Activated CD8-positive, alpha-beta memory T cell treated with anti-CD3 and anti-CD28 coated beads, Interleukin-2, amount 10 ng/mL, durations not matched to agents 7 days and 5 days (primary cell): ENCODE measurements at places on chromosomes 12 and 14.

DNA sequence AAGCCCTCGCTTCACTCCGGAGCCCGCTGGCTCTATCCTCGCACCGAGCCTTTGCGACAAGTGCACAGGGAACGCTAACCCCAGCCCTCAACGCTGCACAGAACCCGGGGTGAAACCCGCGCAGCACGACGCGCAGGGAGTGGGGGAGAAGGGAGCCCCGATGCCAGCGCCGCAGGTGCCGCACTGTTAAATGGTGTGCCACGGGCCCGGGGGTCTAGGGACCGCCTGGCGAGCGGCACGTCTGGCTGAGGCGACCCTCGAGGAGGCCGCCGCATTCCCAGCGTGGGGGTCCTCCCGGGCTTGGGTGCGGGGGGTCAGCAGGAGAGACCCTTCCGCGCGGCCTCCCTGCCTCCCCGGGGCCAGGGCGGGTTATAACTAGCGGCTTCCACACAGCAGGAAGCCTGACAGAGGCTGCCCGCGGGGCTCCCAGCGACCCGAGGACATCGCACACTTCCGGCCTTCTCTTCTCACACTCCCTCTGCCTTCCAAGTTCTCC is 23.8 kb upstream of the LRTM2 start:
- peak overlapping the region; percentile 87 for H3K27ac ChIP-seq
- no peaks in the 10 kb centered on the region for H3K27me3 ChIP-seq
- no peaks in the 10 kb centered on the region for H3K36me3 ChIP-seq

- no peaks in the 10 kb centered on the region for H3K27me3 ChIP-seq
- H3K4me1 ChIP-seq = no peaks in the 10 kb centered on the region
- H3K27ac ChIP-seq = no peak overlapping the region
- no peak overlapping the region for H3K4me3 ChIP-seq
- H3K36me3 ChIP-seq = peaks cover 22% of the 10 kb centered on the region
These were observed 26.2 kb downstream of the RFLNA start for GRCh38 chr12:124321040-124321481.

- H3K4me3 ChIP-seq = no peak overlapping the region
- DNase-seq = no peak
- H3K36me3 ChIP-seq = peaks cover 53% of the 10 kb centered on the region
- no peaks in the 10 kb centered on the region for H3K27me3 ChIP-seq
- H3K27ac ChIP-seq = no peak overlapping the region
These were observed 34.0 kb downstream of the ERO1A start for GRCh38 chr14:52661314-52661713.

GRCh38 chr12:64385019-64385418 is 5.5 kb downstream of the C12orf56 start:
- H3K4me1 ChIP-seq = peaks cover 11% of the 10 kb centered on the region
- no peak overlapping the region for H3K27ac ChIP-seq
- no peak overlapping the region for H3K4me3 ChIP-seq
- no peaks in the 10 kb centered on the region for H3K36me3 ChIP-seq

GRCh38 chr14:94934276-94934810 is 164.4 kb upstream of the GSC start:
- H3K36me3 ChIP-seq = no peaks in the 10 kb centered on the region
- H3K4me1 ChIP-seq = peaks cover 2% of the 10 kb centered on the region
- no peak overlapping the region for H3K27ac ChIP-seq
- H3K4me3 ChIP-seq = no peak overlapping the region

DNA sequence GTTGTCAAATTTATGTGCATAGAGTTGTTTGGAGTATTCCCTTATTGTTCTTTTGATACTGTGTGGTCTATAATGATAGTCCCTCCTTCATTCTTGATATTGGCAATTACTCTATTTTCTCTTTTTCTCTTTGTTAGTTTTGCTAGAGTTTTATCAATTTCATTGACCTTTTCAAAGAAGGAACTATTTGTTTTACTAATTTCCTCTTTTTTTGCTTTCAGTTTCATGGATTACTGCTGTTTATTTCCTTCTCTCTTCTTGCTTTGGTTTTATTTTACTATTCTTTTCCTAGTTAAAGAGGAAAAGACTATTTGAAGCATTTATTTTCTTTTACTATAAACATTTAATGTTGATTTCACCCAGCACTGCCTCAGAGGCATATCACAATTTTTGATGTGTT is 250.9 kb upstream of the PELI2 start:
- peaks cover 2% of the 10 kb centered on the region for H3K36me3 ChIP-seq
- H3K27me3 ChIP-seq = peaks cover 23% of the 10 kb centered on the region
- H3K27ac ChIP-seq = no peak overlapping the region
- no peak overlapping the region for H3K4me3 ChIP-seq
- peaks cover 3% of the 10 kb centered on the region for H3K4me1 ChIP-seq
- DNase-seq = no peak

DNA sequence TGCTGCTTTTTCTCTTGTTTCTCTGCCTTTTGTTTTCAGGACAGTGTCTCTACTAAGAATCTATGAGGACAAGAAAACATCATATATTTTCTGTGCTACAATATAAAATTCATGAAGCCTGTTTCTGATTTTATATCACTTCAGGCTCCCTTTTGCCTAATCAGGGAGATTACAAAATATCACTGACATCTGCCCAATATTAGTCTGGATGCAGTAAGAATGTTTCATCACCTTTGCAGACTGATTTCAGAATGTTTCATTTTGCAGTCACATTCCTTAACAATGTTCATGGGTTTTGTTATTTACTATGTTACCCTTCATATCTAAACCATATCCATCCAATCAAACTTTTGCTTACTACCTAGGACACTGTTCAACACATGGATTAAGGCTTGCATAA is 491 bp upstream of the CLEC6A start:
- no peak overlapping the region for H3K27ac ChIP-seq
- H3K36me3 ChIP-seq = no peaks in the 10 kb centered on the region
- H3K4me1 ChIP-seq = no peaks in the 10 kb centered on the region
- no peak for DNase-seq

GRCh38 chr12:115051378-115051777 is 367.4 kb upstream of the TBX3 start:
- H3K4me1 ChIP-seq = no peaks in the 10 kb centered on the region
- no peak for DNase-seq
- no peak overlapping the region for H3K4me3 ChIP-seq
- H3K36me3 ChIP-seq = no peaks in the 10 kb centered on the region

- no peaks in the 10 kb centered on the region for H3K27me3 ChIP-seq
- peak overlapping the region; percentile 21 for H3K4me3 ChIP-seq
- no peak for DNase-seq
- peaks cover 79% of the 10 kb centered on the region for H3K4me1 ChIP-seq
- H3K36me3 ChIP-seq = peaks cover 65% of the 10 kb centered on the region
These were observed 170.4 kb upstream of the HIF1A start for GRCh38 chr14:61524936-61525292.

- H3K27ac ChIP-seq = no peak overlapping the region
- no peaks in the 10 kb centered on the region for H3K27me3 ChIP-seq
- no peak overlapping the region for H3K4me3 ChIP-seq
- no peak for DNase-seq
- H3K36me3 ChIP-seq = peaks cover 6% of the 10 kb centered on the region
These were observed 14.4 kb upstream of the FAM181A start for GRCh38 chr14:93912782-93913181.

- no peak for DNase-seq
- H3K36me3 ChIP-seq = peaks cover 9% of the 10 kb centered on the region
- peak overlapping the region; percentile 89 for H3K27ac ChIP-seq
- H3K4me1 ChIP-seq = peaks cover 26% of the 10 kb centered on the region
These were observed 906 bp downstream of the LARP4 start for GRCh38 chr12:50401500-50402081.

DNA sequence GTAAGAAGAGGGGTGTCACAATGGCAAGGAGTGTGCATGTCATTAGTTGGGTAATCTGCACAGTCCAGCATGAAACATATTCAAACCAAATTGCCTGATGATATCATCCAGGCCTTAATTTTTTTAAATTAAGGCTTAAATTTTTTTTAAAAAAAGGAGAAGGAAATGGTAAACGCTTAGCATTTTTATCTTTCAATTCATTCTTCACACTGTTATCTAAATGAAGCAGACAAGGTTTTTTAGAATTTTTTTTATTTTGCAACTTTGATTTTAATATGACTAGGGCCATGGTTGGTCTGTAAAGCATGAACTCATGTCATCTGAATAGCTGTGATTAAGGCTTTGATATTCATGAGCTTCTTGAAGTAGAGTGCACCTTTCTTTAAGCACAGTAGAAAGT is 362.5 kb downstream of the SYT1 start:
- no peaks in the 10 kb centered on the region for H3K36me3 ChIP-seq
- H3K4me3 ChIP-seq = no peak overlapping the region
- no peak overlapping the region for H3K27ac ChIP-seq
- no peaks in the 10 kb centered on the region for H3K27me3 ChIP-seq

GRCh38 chr12:21248679-21249078 is 86.0 kb downstream of the SLCO1A2 start:
- peaks cover 7% of the 10 kb centered on the region for H3K27me3 ChIP-seq
- no peak overlapping the region for H3K27ac ChIP-seq
- H3K4me3 ChIP-seq = no peak overlapping the region
- H3K36me3 ChIP-seq = no peaks in the 10 kb centered on the region

DNA sequence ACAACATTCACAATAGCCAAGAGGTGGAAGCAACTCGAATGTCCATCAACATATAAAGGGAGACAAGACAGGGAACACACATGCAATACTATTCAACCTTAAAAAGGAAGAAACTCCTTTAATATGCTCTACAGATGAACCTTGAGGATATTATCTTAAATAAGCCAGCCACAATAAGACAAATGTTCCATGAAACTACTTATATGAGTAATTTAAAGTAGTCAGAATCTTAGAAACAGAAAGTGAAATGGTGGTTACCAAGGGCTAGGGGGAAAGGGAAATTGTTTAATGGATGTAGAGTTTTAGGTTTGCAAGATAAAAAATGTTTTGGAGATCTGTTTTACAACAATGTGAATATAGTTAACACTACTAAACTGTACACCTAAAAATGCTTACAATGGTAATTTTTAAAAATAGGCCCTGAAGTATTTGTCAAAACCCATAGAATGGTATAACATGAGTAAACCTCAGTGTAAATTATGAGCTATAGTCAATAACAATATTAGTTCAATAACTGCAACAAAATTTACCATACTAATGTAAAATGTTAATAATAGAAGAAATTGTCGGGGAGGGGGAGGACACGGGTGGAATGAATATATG is 71.1 kb downstream of the EGLN3 start:
- DNase-seq = no peak
- peaks cover 3% of the 10 kb centered on the region for H3K4me1 ChIP-seq
- no peaks in the 10 kb centered on the region for H3K27me3 ChIP-seq
- no peak overlapping the region for H3K27ac ChIP-seq

GRCh38 chr12:4987076-4988046 is 56.3 kb upstream of the KCNA5 start:
- H3K4me1 ChIP-seq = no peaks in the 10 kb centered on the region
- no peak overlapping the region for H3K4me3 ChIP-seq
- no peak for DNase-seq
- H3K27ac ChIP-seq = no peak overlapping the region
- peaks cover 16% of the 10 kb centered on the region for H3K27me3 ChIP-seq
- H3K36me3 ChIP-seq = no peaks in the 10 kb centered on the region

- no peak overlapping the region for H3K4me3 ChIP-seq
- no peak for DNase-seq
- H3K27me3 ChIP-seq = no peaks in the 10 kb centered on the region
- peaks cover 17% of the 10 kb centered on the region for H3K4me1 ChIP-seq
- H3K27ac ChIP-seq = no peak overlapping the region
These were observed 32.3 kb downstream of the NINJ2 start for GRCh38 chr12:630656-631632.

GRCh38 chr14:75049731-75050201 is 1.5 kb downstream of the MLH3 start:
- no peak for DNase-seq
- peak overlapping the region; percentile 89 for H3K4me3 ChIP-seq
- peaks cover 44% of the 10 kb centered on the region for H3K36me3 ChIP-seq
- no peak overlapping the region for H3K27ac ChIP-seq
- H3K27me3 ChIP-seq = no peaks in the 10 kb centered on the region

GRCh38 chr12:50639721-50640120 is 124.2 kb upstream of the ATF1 start:
- H3K27me3 ChIP-seq = no peaks in the 10 kb centered on the region
- H3K4me3 ChIP-seq = no peak overlapping the region
- H3K4me1 ChIP-seq = peaks cover 20% of the 10 kb centered on the region
- peaks cover 6% of the 10 kb centered on the region for H3K36me3 ChIP-seq

GRCh38 chr14:35305633-35306032 is 13.5 kb downstream of the PSMA6 start:
- H3K27ac ChIP-seq = no peak overlapping the region
- peaks cover 34% of the 10 kb centered on the region for H3K36me3 ChIP-seq
- peaks cover 30% of the 10 kb centered on the region for H3K4me1 ChIP-seq

DNA sequence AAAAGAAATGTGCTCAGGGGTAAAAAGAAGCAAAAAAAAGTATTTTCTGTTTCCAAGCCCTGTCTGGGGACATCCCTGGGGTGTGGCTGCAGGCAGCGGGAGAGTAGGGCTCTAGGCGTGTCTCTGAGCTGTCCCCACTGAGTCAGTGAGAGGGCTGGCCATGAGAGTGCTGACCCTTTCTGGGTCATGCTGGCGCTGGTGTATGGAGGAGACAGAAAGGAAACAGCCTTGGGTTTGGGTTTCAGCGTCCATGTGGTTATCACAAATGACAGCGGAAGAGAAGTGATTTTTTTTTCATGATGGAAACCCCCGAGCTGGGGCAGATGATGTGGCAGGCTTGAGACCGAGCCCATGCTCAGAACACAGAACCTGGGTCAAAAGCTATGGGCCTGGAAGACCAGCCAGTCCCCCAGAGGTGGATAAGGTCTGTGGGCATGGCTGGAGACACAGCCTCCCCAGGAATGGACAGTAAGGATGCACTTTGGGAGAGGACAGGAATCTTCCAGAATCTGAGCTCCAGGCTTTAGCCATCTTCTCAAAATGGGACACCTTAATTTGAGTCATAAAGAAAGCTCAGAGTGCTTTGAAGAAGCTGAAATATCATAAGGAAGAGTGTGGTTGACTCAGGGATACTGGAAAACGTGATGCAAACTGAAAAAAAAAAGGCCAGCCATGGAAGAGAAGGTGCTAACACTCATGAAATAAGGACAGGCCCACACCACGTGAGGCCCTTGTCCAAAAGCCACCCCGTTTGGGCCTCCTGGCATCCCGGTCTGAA is 36.2 kb downstream of the SYNE3 start:
- peak overlapping the region; percentile 1 for H3K4me3 ChIP-seq
- peak; percentile 64 for DNase-seq
- peaks cover 41% of the 10 kb centered on the region for H3K4me1 ChIP-seq
- H3K36me3 ChIP-seq = peaks cover 20% of the 10 kb centered on the region
- peak overlapping the region; percentile 83 for H3K27ac ChIP-seq

GRCh38 chr12:117441751-117442150 is 80.3 kb upstream of the NOS1 start:
- no peak overlapping the region for H3K4me3 ChIP-seq
- H3K36me3 ChIP-seq = no peaks in the 10 kb centered on the region
- no peaks in the 10 kb centered on the region for H3K27me3 ChIP-seq
- DNase-seq = no peak
- no peak overlapping the region for H3K27ac ChIP-seq
- H3K4me1 ChIP-seq = no peaks in the 10 kb centered on the region
